ENCODE measurements at places on chromosomes 7 and 10.

GRCh38 chr7:91064938-91065337 lies 199.3 kb upstream of the FZD1 start:
- no peak for DNase-seq

- no peak for DNase-seq
These were observed 491.7 kb downstream of the ARL4A start for GRCh38 chr7:13179011-13179582.

- no peak for DNase-seq
These were observed 25.3 kb upstream of the CUX1 start for GRCh38 chr7:101792051-101792681.

GRCh38 chr7:85160223-85160622 lies 26.6 kb downstream of the SEMA3D start:
- no peak for DNase-seq

- no peak for DNase-seq
These were observed 87.5 kb downstream of the PARD3 start for GRCh38 chr10:34727595-34728033.

GRCh38 chr10:92839191-92840085 lies 8.9 kb upstream of the EXOC6 start:
- DNase-seq = peak; percentile 55

GRCh38 chr7:140674899-140675701 lies 2.4 kb downstream of the ADCK2 start:
- no peak for DNase-seq

DNA sequence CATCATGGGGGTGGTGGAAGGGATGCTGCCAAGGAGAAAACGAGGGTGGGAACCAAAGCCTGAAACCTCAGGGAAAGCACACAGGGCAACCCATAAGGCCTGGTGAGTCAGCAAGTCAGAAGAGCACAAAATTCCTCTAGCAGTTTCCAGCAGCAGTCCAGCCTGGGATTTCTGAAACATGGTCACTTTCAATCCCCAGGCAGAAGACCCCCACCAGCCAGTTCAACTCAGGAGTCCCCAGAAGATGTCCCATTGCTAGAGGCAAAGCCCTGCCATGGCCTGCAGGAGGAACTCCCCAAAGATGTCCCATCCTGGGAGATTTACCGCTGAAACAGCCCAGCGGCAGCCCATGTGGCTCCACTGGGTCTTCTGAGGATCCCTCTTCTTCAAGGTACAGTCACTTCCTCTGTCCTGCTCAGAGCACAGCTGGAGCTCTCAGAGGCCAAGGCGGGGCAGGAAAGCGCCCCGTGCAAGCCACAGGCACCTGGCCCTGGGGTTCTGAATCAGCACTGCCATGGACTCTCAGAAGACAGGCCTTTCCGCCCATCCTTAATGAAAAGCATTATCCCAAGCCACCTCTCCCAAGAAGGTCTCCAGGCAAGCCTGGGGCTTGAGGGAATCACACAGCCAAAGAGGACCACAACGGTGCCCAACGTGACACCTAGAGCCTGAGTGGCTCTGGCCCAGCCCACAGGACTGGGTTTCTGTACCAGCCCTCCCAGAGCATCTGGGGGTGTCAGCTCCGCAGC lies 196.9 kb downstream of the GRID1 start:
- no peak for DNase-seq

- DNase-seq = no peak
These were observed 67.7 kb downstream of the HIBADH start for GRCh38 chr7:27595009-27595408.

GRCh38 chr7:26449175-26450165 lies 157.8 kb downstream of the SNX10 start:
- DNase-seq = no peak

- DNase-seq = no peak
These were observed 96.1 kb downstream of the RNF133 start for GRCh38 chr7:122602800-122603199.

DNA sequence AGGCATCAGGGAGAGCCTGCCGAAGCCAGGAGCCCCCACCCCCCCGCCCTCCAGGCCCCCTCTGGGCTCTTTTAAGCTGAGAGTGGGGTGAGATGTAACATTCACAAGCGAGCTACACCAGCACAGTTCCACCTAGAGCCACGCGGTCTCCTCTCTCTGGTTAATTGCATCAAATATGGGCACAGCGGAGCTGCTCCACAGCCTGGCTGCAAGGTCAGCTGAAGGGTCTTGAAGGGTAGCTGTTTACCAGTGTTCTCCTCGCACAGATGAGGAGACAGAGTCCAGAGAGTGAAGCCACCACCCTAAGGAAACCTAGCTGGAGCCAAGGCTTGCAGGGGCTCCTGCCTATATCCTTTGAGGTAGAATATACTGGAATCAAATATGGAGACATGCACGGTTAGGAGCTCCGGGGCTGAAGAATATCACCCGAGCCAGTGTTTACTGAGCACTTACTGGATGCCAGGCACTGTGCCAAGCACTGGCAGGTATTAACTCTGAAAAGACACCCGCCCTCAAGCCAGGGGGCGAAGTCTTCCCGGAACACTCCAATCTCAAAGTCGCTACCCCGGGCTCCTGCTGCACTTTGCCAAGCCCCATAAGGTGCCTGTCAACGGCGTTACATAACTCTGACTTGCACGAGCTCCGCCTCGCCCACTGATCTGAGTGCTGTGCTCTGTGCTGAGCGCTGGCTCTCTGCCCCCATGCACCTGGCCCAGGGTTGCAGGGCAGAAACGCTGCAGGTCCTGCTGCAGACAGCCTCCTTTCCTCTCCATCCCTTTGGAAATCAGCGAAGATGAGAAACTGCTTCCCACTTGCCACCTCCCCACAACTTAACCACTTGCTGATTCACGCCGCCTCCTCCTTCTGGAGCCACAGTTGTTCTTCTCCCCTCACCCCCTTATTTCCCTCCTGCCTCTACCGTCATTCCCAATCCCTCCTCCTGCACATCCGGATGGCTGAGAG lies 5.4 kb downstream of the CHST15 start:
- DNase-seq = no peak

DNA sequence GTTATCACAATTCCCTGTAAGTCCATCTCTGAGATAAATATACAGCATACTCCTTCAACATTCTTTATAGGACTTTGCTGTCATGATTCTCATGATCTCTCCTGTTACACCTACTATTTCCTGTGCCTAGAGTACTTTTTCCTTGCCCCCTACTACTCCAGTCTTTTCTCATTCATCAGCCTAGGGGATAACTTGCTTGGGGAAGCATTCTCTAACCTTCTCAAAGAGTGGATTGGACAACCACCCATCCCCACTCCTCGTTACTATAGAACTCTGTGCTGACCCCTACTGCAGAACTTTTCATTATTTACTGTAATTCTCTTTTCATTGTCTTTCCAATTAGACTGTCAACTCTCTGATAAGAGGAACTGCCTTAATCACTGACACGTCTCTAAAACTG lies 57.4 kb upstream of the TFEC start:
- DNase-seq = no peak

- DNase-seq = no peak
These were observed 4.2 kb upstream of the TCF7L2 start for GRCh38 chr10:112945811-112946210.

DNA sequence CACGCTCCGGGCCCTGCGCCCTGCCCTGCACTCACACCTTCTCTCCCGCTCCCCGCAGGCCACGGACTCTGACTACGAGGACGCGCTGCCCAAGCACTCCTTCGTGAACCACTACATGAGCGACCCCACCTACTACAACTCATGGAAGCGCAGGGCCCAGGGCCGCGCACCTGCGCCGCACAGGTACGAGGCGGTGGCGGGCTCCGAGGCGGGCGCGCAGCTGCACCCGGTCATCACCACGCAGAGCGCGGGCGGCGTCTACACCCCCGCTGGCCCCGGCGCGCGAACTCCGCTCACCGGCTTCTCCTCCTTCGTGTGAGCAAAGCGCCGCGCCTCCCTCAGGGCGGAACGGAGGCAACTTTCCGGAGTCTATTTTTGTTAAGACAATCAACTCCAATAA lies 417.0 kb upstream of the FOXK1 start:
- no peak for DNase-seq

DNA sequence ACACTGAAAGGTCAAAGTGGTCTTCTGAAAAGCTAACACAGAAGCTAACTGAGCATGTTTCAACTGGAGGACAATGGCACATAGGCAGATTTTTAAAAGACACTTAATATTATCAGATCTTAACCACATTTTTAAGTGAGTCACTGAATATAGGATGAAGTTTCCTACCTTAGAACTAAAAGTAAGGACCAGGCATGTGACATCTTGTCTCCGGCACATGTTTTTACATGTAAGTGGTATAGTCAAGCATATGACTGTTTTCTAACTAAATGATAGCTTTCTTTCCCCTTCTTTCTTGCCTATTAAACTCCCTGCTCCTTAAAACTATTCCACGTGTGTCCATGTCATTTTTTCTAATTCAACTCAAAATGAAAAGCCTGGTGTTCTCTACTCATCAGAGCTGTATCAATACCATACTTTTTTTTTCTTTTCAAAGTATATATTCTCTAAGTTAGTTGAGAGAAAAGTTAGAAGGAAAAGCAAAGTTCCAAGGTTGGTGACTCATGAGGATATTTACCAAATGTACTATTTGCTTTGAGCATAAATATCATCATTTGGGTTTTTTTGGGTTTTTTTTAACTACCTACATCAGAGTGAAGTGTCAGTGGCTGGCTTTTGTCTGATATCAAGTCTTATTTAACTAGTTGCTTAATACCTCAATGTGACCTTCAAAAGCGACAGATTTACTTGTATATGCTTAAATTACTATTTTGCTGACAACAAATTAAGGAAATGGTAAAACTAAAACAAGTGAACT lies 127.5 kb downstream of the CRPPA start:
- no peak for DNase-seq

DNA sequence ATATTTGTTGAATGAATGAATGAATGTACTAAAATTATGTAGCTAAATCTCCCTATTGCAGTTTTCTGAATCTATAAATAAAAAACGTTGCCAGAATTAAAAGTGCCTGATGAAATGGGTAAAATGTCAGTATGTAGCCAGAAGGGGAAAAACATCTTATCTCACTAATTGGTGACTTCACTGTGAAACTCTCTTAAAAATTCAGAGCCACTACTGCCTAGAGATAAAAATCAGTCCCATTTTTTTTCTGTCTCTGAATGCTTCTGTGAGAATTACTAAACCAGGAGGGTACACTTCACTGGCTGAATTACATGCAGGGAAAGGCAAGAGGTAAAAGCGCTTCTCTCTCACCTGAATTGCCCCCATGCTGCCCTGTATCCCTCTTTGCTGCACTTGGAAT lies 69.6 kb upstream of the HPS1 start:
- no peak for DNase-seq

- DNase-seq = no peak
These were observed 336.0 kb downstream of the PLXNA4 start for GRCh38 chr7:132240262-132240661.

DNA sequence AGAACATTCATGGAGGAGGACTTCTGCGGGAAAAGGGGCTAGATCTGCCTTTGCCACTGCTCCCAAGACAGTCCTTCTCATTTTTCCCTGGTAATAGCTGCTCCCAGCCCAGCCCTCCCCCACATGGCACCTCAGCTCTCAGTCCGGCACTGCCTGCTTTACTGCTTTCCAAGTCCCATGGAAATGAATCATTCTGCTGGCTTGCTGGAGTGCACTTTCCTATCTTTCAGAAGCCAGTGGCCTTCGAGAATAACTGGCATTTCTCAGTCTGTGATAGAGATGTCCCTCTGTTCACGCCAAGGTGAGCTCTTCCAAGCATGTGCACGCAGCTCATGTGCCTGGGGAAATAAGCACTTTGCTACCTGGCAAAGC lies 61.4 kb downstream of the SYPL1 start:
- no peak for DNase-seq

DNA sequence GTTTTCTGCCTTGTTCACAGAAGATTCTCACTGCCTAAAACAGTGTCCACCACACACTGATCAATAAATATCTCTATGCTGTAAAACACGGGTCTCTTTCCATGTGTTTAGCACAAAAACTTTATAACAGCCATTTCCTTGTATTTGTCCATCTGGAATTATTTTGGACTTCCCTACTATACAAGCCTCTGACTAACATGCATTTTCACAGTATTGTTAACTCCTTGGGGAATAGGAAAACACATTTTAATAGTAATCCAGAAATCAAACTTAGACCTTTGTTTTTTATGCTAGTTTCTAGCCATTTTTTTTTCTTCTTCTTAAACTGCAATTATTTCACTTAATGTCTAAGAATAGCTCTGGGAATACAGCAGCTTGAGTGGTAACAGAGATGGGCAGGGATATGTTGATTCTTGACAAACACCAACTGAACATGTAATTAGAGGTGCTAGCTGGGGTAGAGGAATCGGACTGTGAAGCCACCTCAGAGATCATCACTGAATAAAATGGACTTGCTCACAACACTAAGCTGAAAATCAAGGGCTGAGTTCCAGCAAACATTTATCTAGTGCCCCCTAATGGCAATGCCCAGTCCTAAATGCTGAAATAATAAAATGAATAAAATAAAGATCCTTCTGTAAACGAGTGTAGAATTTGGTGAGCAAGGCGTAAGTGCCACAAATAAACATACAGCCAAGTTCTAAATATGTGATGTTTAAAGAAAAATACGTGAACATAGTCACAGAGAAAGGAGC lies 593.1 kb downstream of the SORCS1 start:
- DNase-seq = peak; percentile 36

GRCh38 chr10:79179957-79180309 lies 111.2 kb downstream of the ZMIZ1 start:
- DNase-seq = no peak

DNA sequence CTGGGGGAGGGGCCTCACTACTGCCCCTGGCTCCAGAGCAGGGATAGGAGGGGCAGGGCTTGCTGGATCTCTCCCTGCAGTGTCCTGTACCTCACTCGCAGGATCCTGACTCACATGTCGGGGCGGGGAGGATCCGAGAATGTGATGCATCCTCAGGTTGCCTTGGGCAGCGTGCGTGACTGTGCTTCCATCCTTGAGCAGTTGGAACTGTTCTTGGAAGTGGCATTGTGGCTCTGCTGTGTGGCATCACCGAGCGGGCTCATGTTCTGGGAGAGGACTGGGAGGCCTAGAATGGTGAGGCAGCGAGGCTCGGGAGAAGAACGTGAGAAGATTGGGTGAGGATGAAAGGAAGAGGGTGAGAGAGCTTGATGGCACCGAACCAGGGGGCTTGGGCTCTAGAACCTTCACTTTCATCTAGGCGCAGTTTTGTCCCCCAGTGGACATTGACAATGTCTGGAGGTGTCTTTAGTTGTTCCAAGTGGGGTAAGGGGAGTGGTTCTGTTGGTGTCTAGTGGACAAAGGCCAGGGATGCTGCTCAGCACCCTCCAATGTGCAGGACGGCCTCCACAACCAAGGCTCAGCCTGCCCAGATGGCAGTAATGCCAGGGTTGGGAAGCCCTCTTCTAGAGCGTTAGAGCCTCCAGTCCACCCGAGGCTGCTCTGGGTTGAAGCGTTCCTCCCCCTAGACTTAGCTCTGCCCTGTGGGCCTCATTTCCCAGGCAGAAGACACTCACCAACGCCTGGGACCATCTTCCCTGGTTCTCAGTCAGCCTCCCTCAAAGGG lies 8.4 kb downstream of the RARRES2 start:
- no peak for DNase-seq

GRCh38 chr7:7673240-7673550 lies 32.6 kb downstream of the UMAD1 start:
- DNase-seq = no peak

DNA sequence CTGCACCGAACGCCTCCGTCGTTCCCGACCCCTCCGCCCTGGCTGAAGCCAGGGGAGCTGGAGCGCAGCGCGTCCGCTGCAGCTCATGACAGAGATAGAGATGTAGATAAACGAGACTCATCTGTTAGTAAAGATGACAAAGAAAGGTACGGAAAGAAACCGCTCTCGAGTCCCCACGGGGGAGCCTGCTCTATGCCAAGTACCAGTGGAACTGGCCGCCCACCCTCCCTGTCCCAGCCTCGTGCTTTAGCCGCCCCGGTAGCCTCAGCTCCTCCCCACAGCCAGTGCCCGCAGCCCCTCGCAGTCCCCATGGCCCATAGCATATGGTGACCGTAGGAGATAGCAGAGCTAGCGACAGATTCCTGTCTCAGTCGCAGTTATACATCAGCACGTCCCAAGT lies 344.7 kb upstream of the GALNT17 start:
- no peak for DNase-seq

All from left hindlimb (tissue), 1 donor.